HFF-Myc (cell line): ENCODE measurements at places on chromosomes 6 and 20.

GRCh38 chr6:15754035-15754705, 91.3 kb upstream of the DTNBP1 start:
- peak; percentile 79 for DNase-seq

DNA sequence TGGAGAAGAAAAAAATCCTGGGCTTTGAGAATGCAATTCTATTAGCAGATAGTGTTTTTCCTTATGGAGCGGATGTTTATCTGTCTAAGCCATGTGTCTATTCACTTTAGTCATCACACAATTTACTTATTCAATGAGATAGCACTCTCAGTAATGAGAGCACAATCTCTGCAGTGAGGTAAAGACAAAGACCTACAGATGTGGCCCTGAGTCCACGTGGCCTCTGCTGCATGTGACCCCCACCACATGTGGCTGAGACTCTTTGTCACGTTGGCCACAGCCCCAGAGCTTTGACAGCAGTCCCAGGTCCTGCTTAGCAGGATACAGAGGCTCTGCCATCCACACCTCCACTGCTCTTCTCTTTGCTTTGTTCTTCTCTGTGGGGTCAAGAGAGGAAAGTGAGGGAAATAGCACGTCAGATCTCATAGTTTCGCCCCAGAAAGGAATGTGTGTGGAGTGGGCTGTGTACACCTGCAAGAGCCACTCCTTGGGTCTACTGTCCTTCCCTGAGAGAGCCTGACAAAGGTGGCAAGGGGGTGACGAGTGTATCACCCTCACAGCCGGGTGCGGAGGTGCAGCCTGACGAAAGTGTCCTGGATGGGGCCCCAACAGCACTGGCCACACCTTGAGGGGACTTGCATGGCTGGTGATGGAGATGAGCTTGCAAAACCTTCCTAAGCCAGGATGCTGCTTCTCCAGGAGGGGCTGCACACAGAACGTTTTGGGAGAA, 40.7 kb downstream of the ZNF831 start:
- DNase-seq = no peak

DNA sequence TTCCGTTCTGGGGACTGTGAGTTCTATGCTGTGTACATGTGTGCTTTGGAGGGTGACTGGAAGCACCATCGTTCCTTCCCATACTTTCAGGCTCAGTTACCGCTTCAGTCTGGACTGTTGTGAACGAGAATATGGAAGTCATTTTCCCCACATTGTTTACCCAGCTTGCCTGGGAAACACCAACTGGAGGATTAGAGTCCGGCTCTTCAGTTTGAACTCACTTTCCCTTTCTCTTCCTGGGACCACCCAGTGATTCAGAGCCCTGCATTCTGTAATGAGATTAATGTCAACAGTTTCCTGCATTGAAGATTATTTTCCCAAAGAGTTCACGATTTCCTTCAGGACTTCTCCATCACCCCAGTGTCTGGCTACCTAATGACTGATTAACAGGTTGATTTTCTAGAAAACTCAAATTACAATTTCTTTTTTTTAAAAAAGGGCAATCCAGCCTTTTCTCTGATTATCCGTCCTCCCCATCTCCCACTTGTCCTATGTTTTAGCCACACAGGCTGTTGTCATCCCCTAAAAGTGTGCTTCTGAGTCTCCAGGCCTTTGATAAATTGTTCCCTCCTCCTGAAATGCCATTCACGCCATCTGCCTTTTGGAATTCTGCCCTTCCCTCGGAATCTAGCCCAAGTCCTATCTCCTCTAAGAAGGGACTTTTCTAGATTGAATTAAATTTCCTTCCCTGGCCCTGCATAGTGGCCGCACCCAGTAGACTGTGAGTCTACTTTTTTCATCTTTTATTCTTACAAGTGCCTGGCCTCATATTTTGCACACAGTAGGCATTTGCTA, 3.3 kb upstream of the TAGAP start:
- no peak for DNase-seq

- no peak for DNase-seq
Measured at GRCh38 chr6:20328266-20328923, 73.3 kb upstream of the E2F3 start.

DNA sequence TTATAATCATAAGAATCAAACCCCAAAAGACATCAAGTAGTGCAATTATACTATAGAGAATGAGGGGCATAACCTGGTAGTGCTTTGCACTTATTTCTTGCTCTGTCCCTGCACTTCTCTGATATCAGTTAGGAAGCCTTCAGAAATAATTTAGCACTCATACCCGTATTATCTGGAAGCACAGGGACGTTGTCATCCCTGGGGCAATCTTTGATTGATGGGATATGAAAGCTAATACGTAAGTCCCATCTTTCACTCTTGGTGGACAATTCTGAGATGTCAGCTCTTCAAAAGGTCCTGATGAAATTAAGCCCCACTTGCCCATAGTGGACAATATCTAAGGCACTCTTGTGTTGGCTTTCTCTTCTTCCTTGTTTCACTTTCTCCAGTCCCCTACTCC, 144.9 kb downstream of the HACE1 start:
- no peak for DNase-seq

DNA sequence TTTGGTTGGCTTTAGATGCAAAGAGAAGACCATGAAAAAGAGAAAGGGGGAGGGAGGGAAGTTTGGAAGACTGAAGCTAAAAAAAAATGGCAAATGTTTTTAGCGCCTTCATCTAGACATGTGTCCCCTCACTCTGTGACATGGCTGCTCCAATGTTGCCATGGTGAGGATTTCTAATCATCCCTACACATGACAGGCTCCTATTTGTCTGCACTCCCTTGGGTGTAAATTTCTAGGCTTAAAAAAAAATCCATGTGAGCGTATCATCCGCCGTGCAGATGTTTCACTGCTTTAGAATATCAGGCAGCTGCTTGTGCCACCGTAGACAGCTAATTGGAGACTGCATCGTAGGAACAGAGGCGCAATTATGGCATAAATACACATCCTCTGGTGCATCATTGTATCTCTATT, 761.1 kb upstream of the MMS22L start:
- no peak for DNase-seq
